ENCODE measurements at places on chromosomes 7 and 10. TPM values are rescaled to one million over a fixed set of nuclear protein-coding genes. Genes with fewer than 3 reads are reported as not detected.
A peak's percentile ranks its signal among the peaks of the same experiment; 100 is the strongest.

DNA sequence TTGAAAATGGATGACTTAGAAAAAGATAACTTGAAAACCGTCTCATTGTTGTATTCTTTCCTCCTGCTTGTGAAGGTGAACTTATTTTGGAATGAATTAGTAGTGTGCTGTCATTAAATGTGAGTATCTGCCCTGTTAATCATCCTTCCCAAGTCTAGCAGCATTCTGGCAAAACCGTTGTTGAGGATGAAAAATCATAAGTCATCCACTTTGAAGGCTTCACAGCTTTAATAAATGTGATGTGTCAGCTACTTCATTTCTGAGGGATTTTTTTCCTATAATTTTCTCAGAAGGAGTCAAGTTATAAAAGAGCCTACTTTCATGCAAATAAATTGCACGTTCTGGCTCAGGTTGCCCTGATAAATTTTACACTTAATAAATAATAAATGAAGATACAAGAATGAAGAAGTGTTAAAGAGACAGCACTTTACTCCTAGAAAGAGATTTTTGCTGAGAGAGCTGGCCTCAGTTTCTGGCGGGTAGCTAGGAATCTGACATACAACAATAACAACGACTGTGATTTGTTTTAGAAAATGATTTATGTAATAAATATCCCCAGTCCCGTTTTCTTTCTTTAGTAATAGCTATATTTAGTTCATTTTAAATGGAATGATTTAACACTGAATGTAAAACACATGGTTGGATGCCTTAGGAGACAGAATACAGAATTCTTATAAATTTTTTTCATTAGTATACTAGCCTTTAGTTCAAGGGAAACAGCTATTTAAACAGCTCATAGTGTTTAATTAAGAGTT lies 516.5 kb upstream of the KLF6 start:
- no peak for DNase-seq

DNA sequence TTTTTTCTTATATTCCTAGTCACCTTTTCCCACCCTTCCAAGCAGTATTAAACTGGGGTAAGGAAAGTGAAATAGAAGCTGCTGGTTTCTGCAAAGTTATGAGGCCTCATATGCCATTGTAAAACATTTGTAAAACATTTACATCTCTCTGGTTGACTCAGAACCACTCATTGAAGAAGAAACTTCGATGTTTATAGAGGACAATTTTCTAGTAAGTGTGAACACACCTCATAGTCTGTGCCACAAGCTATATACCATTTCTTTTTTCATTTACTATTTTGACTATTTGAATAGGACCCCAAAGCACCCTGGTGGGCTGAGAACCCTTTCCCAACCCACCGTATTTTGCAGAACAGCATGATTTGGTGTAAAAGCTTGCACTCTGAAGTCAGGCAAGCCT lies 12.9 kb upstream of the ITGB1 start:
- DNase-seq, result no peak

DNA sequence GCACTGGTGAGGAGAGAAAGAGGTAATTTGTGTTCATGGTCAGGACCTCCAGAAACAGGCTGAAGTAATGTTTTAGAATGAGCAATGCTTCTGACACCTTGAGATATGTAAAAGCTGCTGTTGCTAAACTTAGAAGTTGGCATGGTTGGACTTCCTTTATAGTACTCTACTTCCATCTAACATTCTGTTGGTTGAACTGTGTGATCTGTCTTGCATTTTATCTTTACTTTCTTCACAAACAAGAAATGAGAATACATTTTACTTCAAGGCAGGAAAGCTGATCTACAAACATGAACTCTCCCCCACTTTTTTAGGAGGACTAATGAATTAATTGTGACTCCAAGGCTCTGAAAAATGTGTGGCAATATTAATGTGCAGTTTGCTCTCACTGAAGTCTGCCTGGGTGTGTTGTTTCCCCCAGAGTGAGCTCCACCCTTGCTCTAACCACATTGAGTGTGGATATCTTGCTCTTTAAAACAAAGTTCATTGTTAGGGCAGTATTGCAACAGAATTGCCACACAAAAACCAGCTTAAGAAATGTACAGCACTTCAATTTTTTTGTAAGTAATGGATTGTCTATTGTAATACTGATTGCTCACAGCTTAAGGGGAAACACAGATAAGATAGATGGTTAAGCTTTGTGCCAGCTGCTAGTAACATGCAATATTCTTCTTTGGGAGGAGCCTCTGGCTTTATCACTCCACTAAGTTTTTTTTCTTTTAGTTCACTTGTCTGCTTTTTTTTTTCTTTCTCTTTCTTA lies 69.0 kb downstream of the ADD3 start:
- peak; percentile 17 for DNase-seq

- no peak for DNase-seq
These were observed 188.7 kb downstream of the PPP1R9A start for GRCh38 chr7:95095966-95096540.

DNA sequence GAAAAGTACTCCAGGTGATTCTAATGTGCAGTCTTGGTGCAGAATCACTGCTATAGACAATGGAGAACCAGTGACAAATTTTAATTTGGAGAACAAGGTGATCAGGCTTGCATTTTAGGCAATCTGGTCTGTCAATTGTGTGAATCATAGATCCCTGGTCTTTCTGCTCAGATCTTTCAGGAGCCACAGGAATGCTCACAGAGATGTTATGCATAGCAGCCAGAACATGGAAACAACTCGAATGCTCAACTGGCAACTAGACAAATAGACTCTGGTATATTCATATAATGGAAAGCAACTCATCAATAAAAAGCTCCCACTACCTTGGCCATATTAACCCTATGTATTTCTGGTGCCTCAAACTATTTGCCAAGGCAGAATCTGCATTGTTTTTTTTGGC lies 209.1 kb downstream of the PHF14 start:
- DNase-seq, result no peak

GRCh38 chr10:132517951-132518521 lies 19.6 kb upstream of the INPP5A start:
- DNase-seq, result no peak

GRCh38 chr7:35648367-35648766 lies 46.6 kb downstream of the HERPUD2 start:
- no peak for DNase-seq

GRCh38 chr7:109745677-109746410 lies 1176.2 kb downstream of the DNAJB9 start:
- no peak for DNase-seq

SH2D4B gene
- not detected for total RNA-seq

CYP3A7 gene
- total RNA-seq, result not detected

GIMAP2 gene
- 8.3 TPM for total RNA-seq

LBX1 gene
- total RNA-seq, result 2.0 TPM

CACNB2 gene
- not detected for total RNA-seq

Measured in MG63 (cell line).